ENCODE measurements at places on chromosomes 7 and 10. TPM values are rescaled to one million over a fixed set of nuclear protein-coding genes. Genes with fewer than 3 reads are reported as not detected.

GRCh38 chr7:234708-235553, 42.6 kb downstream of the FAM20C start:
- peak; percentile 86 for DNase-seq

DNA sequence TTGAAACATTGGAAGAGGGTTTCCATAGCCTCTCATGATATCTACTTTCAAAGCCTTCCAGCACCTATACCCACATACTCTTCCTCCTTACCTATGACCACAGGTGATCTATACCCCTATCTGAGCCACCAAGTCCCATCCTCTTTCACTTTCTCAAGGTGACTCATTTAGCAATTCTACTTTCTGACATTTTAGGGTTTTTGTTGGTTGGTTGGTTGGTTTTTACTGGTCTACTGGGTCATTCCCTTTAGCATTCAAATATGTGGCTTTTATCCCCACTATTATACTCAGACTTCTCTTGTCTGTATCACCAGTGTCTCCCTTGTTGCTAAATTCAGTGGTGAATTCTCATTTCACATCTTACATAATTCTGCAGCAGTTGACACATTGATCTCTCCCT, 130.4 kb upstream of the STEAP4 start:
- no peak for DNase-seq

MPLKIP gene
- 28.7 TPM for polyA plus RNA-seq

GRCh38 chr10:63866747-63867140, 345.5 kb downstream of the REEP3 start:
- no peak for DNase-seq

TMEM213 gene
- not detected for polyA plus RNA-seq

DNA sequence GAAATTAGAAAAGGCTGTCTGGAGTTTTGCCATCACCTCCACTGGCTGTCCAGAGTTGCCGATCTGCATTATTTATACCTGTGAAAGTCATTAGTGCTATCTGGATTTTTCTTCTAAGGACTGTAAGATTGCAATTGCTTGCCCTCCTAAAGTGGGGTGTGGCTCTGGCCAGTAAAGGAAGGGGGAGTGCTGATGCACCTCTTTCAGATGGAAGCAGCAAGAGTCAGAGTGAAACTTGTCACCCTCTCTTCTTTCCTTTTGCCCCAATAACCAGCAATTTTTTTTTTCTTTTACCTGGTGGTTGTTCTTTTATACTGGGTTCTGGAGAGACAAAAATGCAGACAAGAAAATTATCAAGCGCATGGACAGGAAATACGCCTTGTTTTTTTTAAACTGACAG, 527.4 kb upstream of the NRP1 start:
- DNase-seq = no peak

ZPBP gene
- polyA plus RNA-seq = not detected

AGAP5 gene
- polyA plus RNA-seq = 5.4 TPM

- peak; percentile 61 for DNase-seq
These were observed 164.6 kb downstream of the PKD1L1 start for GRCh38 chr7:47783456-47784223.

All from aorta (tissue), 5 donors.